Calu3 (cell line): ENCODE measurements at places on chromosomes 11 and 22. TPM values are rescaled to one million over a fixed set of nuclear protein-coding genes. Genes with fewer than 3 reads are reported as not detected.

Gene CD248
- not detected in 2 replicates for total RNA-seq

Gene NAALADL1
- total RNA-seq: not detected in 2 replicates

Gene SOX10
- total RNA-seq: not detected in 2 replicates

DNA sequence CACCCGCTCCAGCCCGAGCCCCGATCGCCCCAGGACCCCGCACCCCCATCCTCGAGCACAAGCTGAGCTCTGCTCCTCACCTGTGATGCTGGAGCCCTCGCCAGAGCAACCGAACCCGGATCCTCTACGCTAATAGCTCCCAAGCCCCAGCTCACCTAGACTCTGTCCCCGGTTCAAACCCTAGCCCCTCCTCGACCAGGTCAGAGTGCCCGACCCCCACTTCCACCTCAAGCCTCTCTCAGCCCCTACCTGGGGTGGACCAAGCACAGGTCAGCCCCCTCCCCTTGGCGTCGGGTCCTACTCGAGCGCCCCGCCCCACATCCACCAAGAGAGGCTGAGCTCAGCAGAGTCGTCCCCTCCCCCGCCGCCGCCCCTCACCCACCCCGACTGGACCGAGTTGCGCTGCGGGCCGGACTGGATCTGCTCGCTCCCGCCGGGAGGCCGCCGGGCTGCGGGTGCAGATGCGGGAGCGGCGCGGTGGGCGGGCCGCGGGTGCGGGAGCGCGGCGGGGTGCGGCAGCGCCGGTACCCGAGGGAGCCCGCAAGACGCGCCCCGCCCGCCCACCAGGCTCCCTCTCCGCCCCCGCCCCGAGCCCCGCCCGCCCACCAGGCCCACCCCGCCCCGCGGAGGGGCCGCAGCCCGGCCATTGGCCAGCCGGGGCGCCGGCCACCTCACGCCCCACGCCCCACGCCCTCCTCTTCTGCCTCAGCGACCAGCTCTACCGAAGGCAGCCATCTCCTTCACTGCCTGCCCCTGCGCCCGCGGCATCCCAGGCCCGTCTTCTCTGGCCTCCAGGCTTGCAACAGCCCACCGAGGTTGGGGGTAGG is 577 bp upstream of the DKK3 start:
- peak overlapping the region; percentile 67 for H3K4me3 ChIP-seq
- no peak overlapping the region for H3K27ac ChIP-seq
- peaks cover 7% of the 10 kb centered on the region for H3K36me3 ChIP-seq
- H3K27me3 ChIP-seq: peaks cover 20% of the 10 kb centered on the region
- DNase-seq: peak; percentile 59
- H3K4me1 ChIP-seq: no peaks in the 10 kb centered on the region

DNA sequence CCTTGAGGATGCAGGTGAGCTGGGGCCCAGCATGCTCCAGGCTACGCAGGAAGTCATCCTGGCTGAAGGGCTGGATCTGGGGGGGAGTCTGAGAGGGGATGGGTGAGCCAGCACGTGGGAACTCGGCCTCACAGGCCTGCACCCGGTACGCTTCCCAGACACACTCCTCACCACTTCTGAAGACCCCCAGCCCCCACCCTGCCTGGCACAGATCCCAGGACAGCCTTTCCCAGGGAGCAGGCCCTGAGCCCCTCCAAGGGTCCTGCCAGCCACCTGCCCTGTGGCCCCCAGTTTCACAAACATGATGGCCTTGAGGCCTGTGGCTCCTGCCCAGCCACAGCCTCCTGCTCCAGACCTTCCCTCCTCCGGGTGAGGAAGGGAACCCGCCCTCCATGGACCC is 5.6 kb upstream of the PLXNB2 start:
- H3K27me3 ChIP-seq: no peaks in the 10 kb centered on the region
- no peak for DNase-seq
- H3K4me1 ChIP-seq: no peaks in the 10 kb centered on the region
- no peak overlapping the region for H3K4me3 ChIP-seq

DNA sequence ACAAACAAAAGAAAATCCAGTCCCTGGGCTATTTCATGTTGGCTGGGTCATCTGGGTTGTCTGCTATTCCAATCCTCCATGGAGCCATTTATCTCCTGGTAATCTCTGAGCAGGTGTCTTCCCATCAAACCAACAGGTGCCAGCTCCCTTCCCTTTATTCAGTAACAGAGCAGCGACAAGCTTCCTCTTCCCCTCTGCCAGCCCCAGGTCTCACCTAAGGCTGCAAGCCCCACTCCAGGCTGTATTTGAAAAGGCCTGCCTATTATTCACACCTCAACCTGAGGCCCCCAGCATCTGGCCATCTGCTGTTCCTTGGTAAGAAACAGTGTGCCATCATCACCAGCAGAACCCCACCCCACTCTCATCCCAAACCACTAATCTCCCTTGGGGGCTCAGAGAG is 436.2 kb downstream of the BUD13 start:
- no peak overlapping the region for H3K27ac ChIP-seq
- no peak for DNase-seq
- H3K36me3 ChIP-seq: no peaks in the 10 kb centered on the region
- H3K4me1 ChIP-seq: no peaks in the 10 kb centered on the region

- H3K4me3 ChIP-seq: no peak overlapping the region
- no peaks in the 10 kb centered on the region for H3K36me3 ChIP-seq
- no peak overlapping the region for H3K27ac ChIP-seq
- no peak for DNase-seq
Observed at GRCh38 chr11:78802058-78802761, 227.5 kb upstream of the NARS2 start.

GRCh38 chr22:39556970-39557841 is 13.3 kb upstream of the CACNA1I start:
- peak; percentile 47 for DNase-seq

GRCh38 chr11:102676084-102676483 is 29.5 kb downstream of the MMP27 start:
- H3K4me3 ChIP-seq: no peak overlapping the region
- DNase-seq: no peak
- H3K4me1 ChIP-seq: no peaks in the 10 kb centered on the region

DNA sequence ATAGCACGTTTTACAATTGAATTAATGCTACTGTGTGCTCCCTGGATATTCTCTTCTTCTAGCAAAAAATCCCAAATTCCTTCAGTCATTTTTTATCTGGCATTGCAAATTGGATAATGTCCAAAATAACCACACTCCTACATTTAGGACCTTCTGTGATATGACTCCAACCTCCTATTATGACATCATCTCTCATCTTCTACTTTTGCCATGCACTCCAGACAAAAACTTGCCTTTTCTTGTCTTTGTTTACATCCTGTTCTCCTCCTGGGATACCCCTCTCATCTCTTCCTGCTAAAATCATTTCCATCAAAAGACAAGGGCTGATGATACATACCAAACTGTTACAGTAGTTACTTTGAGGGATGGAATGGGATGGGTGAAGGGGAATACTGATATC is 20.6 kb upstream of the TMEM218 start:
- peaks cover 74% of the 10 kb centered on the region for H3K27me3 ChIP-seq
- H3K4me3 ChIP-seq: no peak overlapping the region
- no peaks in the 10 kb centered on the region for H3K4me1 ChIP-seq
- DNase-seq: no peak

DNA sequence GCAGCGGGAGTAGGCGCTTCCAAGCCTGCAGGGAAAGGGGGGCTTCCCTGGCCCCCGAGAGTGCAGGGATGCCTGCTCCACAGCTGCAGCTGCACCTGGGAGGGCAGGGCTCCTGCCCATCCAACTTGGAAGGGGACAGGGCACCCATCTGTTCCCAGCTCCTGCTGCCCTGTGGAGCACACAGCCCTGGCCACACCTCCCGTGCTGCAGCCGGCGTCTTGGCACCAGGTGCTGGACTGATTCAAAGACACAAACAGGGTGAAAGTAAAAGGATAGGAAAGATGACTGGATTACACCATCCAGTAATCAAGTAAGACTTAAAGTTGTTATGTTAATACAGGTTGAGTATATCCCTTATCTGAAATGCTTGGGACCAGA is 14.8 kb downstream of the NPAT start:
- no peak overlapping the region for H3K27ac ChIP-seq
- peaks cover 4% of the 10 kb centered on the region for H3K36me3 ChIP-seq
- no peaks in the 10 kb centered on the region for H3K27me3 ChIP-seq
- H3K4me3 ChIP-seq: no peak overlapping the region
- DNase-seq: no peak

GRCh38 chr11:71501071-71501985 is 25.7 kb upstream of the KRTAP5-7 start:
- H3K4me1 ChIP-seq: peaks cover 9% of the 10 kb centered on the region
- H3K4me3 ChIP-seq: no peak overlapping the region
- H3K36me3 ChIP-seq: peaks cover 13% of the 10 kb centered on the region
- DNase-seq: no peak
- no peaks in the 10 kb centered on the region for H3K27me3 ChIP-seq

DNA sequence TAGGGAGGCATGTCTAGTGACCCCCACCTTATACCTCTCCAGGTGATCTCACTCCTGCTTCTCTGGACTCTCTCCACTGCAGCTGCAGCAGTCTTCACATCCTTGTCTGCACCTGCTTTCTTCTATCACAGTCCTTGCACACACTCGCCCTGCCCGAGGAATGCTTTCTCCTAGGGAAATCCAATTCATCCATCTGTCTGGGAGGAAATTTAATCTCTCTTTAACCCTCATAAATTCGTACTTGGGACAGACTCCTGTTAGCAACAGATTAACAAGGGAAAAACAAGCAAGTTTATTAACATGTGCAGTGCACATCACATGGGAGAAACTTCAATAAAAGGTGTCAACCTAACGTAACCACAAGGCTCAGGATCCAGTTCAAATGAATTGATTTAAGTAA is 11.3 kb upstream of the RCN1 start:
- peaks cover 27% of the 10 kb centered on the region for H3K27me3 ChIP-seq
- peaks cover 10% of the 10 kb centered on the region for H3K4me1 ChIP-seq
- no peaks in the 10 kb centered on the region for H3K36me3 ChIP-seq
- H3K4me3 ChIP-seq: no peak overlapping the region

GRCh38 chr22:33873666-33874065 is 46.6 kb downstream of the LARGE1 start:
- H3K4me1 ChIP-seq: peaks cover 9% of the 10 kb centered on the region
- no peak overlapping the region for H3K27ac ChIP-seq
- no peak for DNase-seq
- no peaks in the 10 kb centered on the region for H3K36me3 ChIP-seq
